ENCODE measurements at places on chromosomes 11 and 22. TPM values are rescaled to one million over a fixed set of nuclear protein-coding genes. Genes with fewer than 3 reads are reported as not detected.

The DDX6 gene
- 71.9 TPM for polyA plus RNA-seq

The FGF4 gene
- polyA plus RNA-seq: 0.03 TPM

The OR5A1 gene
- under 0.01 TPM for polyA plus RNA-seq

The POTEH gene
- polyA plus RNA-seq: not detected

GRCh38 chr11:18501629-18502028 lies 25.1 kb downstream of the TSG101 start:
- no peak overlapping the region for H3K4me3 ChIP-seq
- no peaks in the 10 kb centered on the region for H3K4me1 ChIP-seq
- H3K27ac ChIP-seq: no peak overlapping the region
- peaks cover 61% of the 10 kb centered on the region for H3K36me3 ChIP-seq
- H3K27me3 ChIP-seq: no peaks in the 10 kb centered on the region
- no peak for DNase-seq

DNA sequence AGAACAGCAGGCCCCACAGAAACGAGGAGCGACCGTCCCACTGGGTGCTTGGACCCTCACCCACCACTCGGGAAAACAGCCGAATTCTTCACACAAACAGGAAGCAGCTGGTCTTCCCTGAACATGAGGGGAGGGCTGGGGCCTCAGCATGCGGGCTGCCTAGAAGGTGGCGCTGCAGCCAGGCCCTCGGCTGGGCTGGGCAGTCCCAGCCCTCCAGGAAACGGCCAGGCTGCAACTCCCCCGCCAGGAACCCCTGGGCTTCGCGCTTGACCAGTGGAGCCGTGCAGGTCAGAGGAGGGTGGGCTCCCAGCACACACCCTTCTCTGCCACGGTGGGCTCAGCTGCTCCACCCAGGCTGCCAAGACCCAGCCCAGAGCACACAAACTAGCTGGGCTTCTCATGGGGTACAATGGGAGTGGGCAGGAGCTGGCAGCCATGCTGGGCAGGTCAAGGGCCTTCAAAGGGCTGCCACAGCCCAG lies 29.6 kb downstream of the IGF2 start:
- no peak overlapping the region for H3K27ac ChIP-seq
- H3K27me3 ChIP-seq: no peaks in the 10 kb centered on the region
- no peak overlapping the region for H3K4me3 ChIP-seq
- DNase-seq: no peak
- no peaks in the 10 kb centered on the region for H3K4me1 ChIP-seq

DNA sequence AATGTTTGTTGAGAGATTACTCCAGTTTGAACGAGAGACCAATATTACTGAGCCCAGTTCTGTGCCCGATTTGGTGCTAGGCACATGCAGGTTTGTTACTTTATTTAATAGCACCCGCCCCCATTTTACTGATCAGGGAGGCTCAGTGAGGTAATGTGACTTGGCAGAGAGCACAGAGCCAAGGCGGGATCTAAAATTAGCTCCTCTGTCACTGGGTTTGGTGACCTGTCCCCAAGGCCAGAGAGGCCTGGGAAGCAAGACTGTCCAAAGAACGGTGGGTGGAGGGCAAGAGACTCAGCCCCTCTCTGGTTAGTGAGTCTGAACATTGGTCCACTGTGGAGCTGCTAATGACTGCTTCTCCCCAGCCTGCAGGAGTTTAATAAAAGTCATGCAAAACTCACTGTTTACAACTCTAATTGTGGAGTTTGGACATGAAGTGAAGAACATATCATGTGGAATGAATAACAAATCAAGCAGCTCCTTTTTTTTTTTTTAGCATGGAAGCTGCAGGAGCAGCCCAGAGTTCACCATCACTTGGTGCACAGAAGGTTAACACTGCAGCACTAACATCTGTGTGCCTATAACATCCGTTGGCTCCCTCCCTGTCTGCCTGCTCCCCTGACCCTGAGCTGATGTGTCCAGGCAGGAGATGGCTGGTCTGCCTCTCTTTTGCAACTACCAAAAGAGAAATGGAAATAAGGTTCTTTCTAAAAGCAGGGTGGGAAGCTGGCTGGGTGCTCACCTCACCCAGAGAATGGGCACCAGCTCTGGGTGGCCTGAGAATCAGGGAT lies 39.0 kb downstream of the CSNK2A3 start:
- no peak overlapping the region for H3K4me3 ChIP-seq
- H3K4me1 ChIP-seq: no peaks in the 10 kb centered on the region
- no peak for DNase-seq
- H3K27ac ChIP-seq: no peak overlapping the region
- no peaks in the 10 kb centered on the region for H3K27me3 ChIP-seq

DNA sequence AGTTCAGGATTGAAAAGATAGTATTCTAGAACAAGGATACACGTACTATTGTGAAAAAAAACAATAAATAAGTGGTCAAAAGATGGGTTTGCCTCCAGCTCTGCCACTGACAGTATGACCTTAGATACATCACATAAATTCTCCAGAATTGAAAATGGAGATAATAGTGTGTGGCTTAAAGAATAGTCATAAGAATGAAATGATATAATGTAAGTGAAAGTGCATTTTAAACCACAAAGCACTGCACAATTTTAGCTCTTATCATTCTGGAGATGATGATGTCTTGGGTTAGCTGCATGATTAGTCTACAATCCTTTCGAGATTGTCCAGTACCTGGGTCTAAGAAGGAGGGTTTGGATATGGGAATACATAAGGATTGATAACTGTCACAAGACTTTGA lies 21.9 kb upstream of the CEP295 start:
- H3K4me1 ChIP-seq: no peaks in the 10 kb centered on the region
- H3K27ac ChIP-seq: no peak overlapping the region
- no peak for DNase-seq
- no peaks in the 10 kb centered on the region for H3K27me3 ChIP-seq
- H3K4me3 ChIP-seq: no peak overlapping the region

- H3K27me3 ChIP-seq: peaks cover 53% of the 10 kb centered on the region
- no peaks in the 10 kb centered on the region for H3K36me3 ChIP-seq
- H3K4me1 ChIP-seq: no peaks in the 10 kb centered on the region
- no peak overlapping the region for H3K27ac ChIP-seq
- H3K4me3 ChIP-seq: no peak overlapping the region
- DNase-seq: no peak
Observed at GRCh38 chr11:3219281-3219892, 774 bp upstream of the MRGPRG start.

- no peaks in the 10 kb centered on the region for H3K4me1 ChIP-seq
- no peak for DNase-seq
- H3K27me3 ChIP-seq: peaks cover 3% of the 10 kb centered on the region
- H3K36me3 ChIP-seq: no peaks in the 10 kb centered on the region
- no peak overlapping the region for H3K4me3 ChIP-seq
- no peak overlapping the region for H3K27ac ChIP-seq
Observed at GRCh38 chr11:115774756-115775155, 270.5 kb upstream of the CADM1 start.

- H3K4me1 ChIP-seq: peaks cover 23% of the 10 kb centered on the region
- peak overlapping the region; percentile 69 for H3K27ac ChIP-seq
Observed at GRCh38 chr11:67442504-67443404, 522 bp downstream of the CORO1B start.

- no peak for DNase-seq
- H3K36me3 ChIP-seq: no peaks in the 10 kb centered on the region
- peak overlapping the region; percentile 4 for H3K27ac ChIP-seq
- H3K4me1 ChIP-seq: peaks cover 15% of the 10 kb centered on the region
Observed at GRCh38 chr11:102620818-102621561, 4.1 kb downstream of the MMP20 start.

- peaks cover 68% of the 10 kb centered on the region for H3K36me3 ChIP-seq
- H3K4me3 ChIP-seq: no peak overlapping the region
- H3K27ac ChIP-seq: no peak overlapping the region
- peaks cover 15% of the 10 kb centered on the region for H3K4me1 ChIP-seq
Observed at GRCh38 chr22:20553947-20554741, 46.7 kb downstream of the MED15 start.

DNA sequence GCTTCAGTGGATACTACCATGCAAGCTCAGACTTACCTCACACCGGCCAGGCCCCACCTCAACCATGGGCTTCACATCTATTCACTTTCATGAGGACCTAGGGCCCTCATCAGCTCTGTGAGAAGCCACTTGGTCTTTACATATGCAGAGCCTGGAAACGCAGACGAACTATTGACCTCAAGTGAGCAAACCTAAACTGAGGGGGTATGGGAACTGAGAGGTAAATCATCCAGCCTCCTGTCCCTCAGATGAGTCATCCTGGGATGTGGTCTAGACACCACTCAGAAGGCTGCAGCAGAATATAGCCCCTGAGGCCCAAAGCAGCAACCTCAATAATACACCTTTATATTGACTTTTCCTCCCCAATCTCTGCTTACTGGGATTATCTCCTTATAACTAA lies 578.0 kb downstream of the INSC start:
- no peak overlapping the region for H3K4me3 ChIP-seq
- no peaks in the 10 kb centered on the region for H3K36me3 ChIP-seq
- H3K27ac ChIP-seq: no peak overlapping the region
- no peaks in the 10 kb centered on the region for H3K27me3 ChIP-seq
- no peak for DNase-seq

- no peaks in the 10 kb centered on the region for H3K36me3 ChIP-seq
- H3K27ac ChIP-seq: no peak overlapping the region
- DNase-seq: no peak
- no peaks in the 10 kb centered on the region for H3K27me3 ChIP-seq
- H3K4me1 ChIP-seq: peaks cover 3% of the 10 kb centered on the region
Observed at GRCh38 chr22:32628628-32629572, 154.3 kb downstream of the FBXO7 start.

DNA sequence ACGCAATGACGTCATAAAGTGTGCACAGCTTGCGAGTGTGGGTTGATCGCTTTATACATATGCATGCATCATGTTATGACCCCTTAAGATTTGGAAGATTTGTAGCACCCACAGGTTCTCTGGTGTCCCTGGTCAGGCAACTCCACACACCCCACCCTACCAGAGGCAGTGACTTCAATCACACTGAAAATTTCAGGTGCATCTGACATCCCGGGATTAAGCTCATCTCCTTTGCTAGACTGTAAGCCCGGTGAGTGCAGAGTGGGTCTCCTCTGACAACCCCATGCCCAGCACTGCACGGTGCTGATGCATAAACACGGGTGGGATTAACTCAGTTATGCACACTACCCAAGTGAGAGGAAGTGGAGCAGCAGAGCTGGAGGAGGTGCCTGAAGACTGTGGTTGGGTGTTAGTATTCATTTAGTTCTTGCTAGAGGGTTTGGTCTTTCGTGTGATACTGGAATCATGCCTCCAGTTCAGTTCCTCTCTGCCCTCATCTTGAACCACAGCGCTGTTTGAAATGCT lies 6.5 kb downstream of the ARSA start:
- H3K4me3 ChIP-seq: no peak overlapping the region
- no peaks in the 10 kb centered on the region for H3K27me3 ChIP-seq
- no peak overlapping the region for H3K27ac ChIP-seq

DNA sequence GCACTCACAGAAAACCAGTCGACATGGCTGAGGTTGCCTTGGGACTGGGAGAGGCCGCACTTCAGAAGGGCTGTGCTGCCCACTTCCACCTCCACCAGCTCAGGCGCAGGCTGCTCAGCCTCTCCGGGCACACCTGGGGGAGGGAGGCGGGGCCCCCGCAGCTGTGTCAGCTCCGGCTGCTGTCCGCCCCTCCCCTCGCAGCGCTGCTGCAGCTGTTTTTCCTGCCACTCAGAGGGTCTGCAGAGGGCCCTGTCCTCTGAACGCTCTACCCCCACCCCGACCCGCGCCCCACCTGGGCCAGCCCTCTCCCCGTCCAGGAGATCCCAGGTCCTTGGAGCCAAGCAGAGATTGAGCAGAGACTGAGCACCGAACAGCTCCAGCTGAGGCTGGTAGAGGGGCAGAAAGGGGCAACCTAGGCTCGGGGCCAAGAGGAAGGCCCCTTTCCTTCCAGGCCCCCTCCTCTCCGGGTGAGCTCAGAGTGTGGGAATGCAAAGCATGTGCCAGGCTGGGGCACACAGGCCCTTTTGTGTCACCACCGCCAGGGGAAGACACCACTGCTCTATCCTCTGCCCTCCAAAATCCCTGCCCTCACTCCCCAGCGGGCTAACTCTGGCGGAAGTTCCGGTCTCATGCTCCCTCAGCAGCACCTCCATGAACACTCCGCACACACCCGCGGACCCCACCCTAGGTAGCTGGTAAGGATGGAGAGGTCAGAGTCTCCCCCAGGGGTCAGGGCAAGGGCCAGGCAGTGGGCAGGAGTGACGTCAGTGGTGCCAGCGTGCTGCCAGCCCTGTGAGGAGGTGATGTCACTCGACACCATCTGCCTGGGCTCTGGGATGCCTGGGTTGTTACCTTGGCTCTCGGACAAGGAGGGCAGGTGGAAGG lies 1.6 kb downstream of the MCAM start:
- peak overlapping the region; percentile 65 for H3K27ac ChIP-seq
- H3K4me3 ChIP-seq: peak overlapping the region; percentile 60
- peaks cover 15% of the 10 kb centered on the region for H3K36me3 ChIP-seq
- H3K4me1 ChIP-seq: peaks cover 41% of the 10 kb centered on the region
- peak; percentile 15 for DNase-seq

- H3K4me3 ChIP-seq: no peak overlapping the region
- H3K27ac ChIP-seq: no peak overlapping the region
- H3K36me3 ChIP-seq: peaks cover 69% of the 10 kb centered on the region
- H3K4me1 ChIP-seq: peaks cover 26% of the 10 kb centered on the region
Observed at GRCh38 chr11:61901397-61901796, 10.1 kb upstream of the FADS3 start.

- H3K36me3 ChIP-seq: no peaks in the 10 kb centered on the region
- H3K27me3 ChIP-seq: no peaks in the 10 kb centered on the region
- no peak for DNase-seq
- no peak overlapping the region for H3K27ac ChIP-seq
- no peak overlapping the region for H3K4me3 ChIP-seq
Observed at GRCh38 chr11:13220148-13220547, 57.4 kb upstream of the BMAL1 start.

- H3K27ac ChIP-seq: peak overlapping the region; percentile 8
- H3K4me1 ChIP-seq: peaks cover 25% of the 10 kb centered on the region
- no peaks in the 10 kb centered on the region for H3K27me3 ChIP-seq
- no peak for DNase-seq
- no peak overlapping the region for H3K4me3 ChIP-seq
- peaks cover 23% of the 10 kb centered on the region for H3K36me3 ChIP-seq
Observed at GRCh38 chr22:20532256-20532993, 25.0 kb downstream of the MED15 start.

GRCh38 chr11:114762408-114762807 lies 84.1 kb downstream of the NXPE2 start:
- H3K27me3 ChIP-seq: no peaks in the 10 kb centered on the region
- peak; percentile 50 for DNase-seq
- no peak overlapping the region for H3K27ac ChIP-seq
- no peak overlapping the region for H3K4me3 ChIP-seq
- no peaks in the 10 kb centered on the region for H3K4me1 ChIP-seq

- no peaks in the 10 kb centered on the region for H3K36me3 ChIP-seq
- H3K4me3 ChIP-seq: no peak overlapping the region
- no peaks in the 10 kb centered on the region for H3K27me3 ChIP-seq
- DNase-seq: no peak
Observed at GRCh38 chr11:29018631-29019030, 910.4 kb downstream of the METTL15 start.

All from large intestine (tissue), 12 donors.